Activated CD8-positive, alpha-beta memory T cell treated with anti-CD3 and anti-CD28 coated beads for 1 hour (primary cell): ENCODE measurements at places on chromosomes 6 and 20.

- no peak for DNase-seq
Measured at GRCh38 chr6:165905744-165906143, 242.7 kb upstream of the PDE10A start.

DNA sequence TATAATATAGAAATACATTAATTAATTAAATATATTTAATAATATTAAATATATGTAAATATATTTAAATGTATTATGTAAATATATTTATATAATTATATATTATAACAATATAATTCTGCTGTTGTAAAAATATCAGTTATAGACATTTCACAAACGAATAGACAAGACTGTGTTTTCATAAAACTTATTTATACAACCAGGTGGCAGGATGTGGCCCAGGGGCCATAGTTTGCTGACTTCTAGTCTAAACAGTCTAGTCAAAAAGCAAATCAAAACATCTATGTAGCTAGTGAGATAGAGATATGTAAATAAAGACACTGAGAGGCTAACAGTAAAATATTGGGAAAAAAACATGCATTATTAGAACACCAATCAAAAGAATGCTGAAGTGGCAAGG lies 136.4 kb downstream of the TBXT start:
- no peak for DNase-seq

GRCh38 chr6:43074847-43075669 lies 1.1 kb upstream of the PTK7 start:
- DNase-seq, result no peak

DNA sequence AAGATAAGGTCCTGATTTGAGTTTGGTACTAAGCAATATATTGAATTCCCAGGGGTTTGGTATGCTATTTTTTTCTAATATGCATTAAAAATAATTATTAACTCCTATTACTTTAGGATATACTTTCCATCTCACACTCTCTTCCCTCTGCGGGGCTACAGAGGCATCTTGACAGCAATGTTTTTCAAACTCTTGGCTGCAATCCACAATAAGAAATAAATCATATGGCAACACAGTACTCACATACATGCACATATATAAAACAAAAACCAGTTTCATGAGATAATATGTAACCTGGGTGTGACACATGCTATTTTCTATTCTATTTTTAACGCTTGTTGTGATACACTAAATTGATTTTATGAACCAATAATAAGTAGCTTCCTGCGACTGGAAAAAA lies 189.5 kb downstream of the UNC5CL start:
- DNase-seq, result no peak

- DNase-seq, result no peak
Measured at GRCh38 chr6:8229915-8230756, 127.8 kb upstream of the EEF1E1 start.

DNA sequence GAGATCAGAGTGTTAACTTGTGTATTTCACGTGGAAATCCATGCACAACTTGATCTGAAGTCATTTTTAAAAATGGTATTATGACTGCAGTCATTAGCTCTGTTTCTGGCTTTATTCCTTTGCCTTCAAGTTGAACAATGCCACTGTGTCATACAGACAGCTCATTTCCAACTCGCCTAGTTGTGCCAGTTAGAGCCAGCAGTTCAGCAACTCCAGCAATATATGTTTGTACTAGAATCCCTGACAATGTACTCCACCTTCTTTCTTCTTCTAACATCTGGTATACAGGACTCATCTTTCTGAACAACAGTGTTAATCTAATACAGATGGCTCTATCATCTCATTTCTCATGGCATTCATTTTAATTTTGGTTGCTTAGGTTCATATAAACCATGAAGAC lies 418.3 kb upstream of the POU3F2 start:
- no peak for DNase-seq

DNA sequence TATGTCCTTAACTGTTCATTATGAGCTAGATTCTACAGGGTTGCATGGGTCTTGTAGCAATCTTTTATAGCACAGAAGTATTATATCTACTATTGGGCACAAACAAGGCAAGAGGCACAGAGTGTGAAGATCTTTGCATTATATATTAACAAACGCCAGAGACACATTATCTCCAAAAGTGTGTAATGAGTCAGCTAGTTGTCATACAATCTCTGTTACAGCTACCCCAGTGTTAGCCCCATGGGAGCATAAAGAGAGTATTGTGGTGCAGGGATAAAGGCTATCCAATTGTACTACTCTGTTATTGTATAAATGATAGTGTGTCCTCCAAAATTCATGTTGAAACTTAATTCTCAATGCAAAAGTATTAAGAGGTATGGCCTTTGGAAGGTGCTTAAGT lies 148.4 kb upstream of the RIMS1 start:
- no peak for DNase-seq

- DNase-seq, result no peak
Measured at GRCh38 chr20:64160118-64160517, 4.1 kb upstream of the MYT1 start.

GRCh38 chr20:47998736-47999135 lies 213.5 kb upstream of the SULF2 start:
- no peak for DNase-seq

GRCh38 chr6:107128175-107128574 lies 12.9 kb upstream of the BEND3 start:
- DNase-seq, result no peak

- peak; percentile 20 for DNase-seq
Measured at GRCh38 chr6:88870717-88871330, 92.6 kb downstream of the RNGTT start.

- no peak for DNase-seq
Measured at GRCh38 chr6:15441215-15441868, 195.5 kb downstream of the JARID2 start.

DNA sequence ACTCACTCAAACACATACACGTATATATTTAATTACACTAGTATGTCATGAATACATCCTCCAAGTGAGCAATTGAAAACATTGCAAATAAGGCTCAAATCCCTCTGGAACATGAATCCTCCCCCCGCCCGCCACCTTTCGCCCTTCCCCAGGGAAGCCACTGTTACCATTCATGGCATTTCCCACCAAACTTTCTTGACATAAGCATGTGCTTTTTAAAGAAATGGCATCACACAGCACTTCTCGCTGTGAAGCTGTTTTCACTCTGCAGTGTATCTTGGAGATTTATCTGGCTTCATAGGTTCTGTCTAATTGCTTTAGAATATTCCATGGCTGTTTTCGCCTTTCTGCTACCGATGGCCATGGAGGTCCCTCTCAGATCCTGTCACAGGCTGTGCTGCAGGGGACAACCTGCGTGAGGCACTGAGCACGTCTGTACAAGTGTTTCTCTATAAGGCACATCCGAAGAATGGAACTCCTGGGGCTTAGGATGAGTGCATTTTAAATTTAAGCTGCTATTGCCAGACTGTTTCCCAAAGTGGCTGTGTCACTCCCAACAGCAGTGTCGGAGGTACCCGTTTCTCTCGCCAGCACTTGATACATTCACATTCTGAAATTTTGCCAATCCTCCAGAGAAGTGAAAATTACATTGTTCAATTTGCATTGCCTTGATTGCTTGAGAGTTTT lies 22.2 kb upstream of the PHACTR3 start:
- DNase-seq, result no peak

- no peak for DNase-seq
Measured at GRCh38 chr6:1382883-1383728, 6.3 kb upstream of the FOXF2 start.

DNA sequence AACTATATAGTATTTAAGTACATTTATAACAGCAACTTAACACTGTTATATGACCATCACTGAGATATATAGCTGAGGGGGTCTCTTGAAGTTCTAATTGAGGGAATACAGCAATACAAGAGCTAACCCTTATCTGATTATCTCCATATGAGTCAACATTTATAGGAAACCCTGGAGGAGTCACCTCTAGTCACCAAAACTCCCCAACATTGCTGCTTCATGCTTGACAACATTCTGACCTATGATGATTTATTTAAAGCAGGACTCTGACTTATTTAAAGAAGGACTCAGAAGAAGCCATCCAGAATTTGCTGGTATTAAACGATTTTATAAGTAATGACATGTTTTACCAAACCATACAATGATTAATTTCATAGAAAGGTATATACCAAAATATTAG lies 182.6 kb upstream of the NOX3 start:
- DNase-seq, result no peak

DNA sequence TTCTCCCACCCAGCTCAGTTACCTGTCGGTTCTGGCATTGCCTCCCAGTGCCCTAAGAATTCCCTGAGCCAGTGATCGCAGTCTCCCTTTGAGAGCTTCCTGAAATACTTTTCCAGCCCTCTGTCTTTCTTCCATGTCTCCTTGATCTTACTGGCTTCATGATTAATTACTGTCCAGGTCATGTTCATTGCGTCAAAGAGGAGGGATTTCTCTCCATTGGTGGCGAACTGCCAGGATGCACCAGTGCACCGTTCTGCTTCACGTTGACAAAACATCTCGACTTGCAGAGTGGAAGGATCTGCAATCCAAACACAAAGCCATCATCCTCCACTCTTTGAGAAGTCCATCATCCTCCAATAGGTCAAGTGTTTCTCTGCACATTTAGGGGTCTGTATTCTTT lies 8.6 kb downstream of the RAET1E start:
- no peak for DNase-seq

- no peak for DNase-seq
Measured at GRCh38 chr6:155936551-155936950, 480.9 kb upstream of the NOX3 start.

DNA sequence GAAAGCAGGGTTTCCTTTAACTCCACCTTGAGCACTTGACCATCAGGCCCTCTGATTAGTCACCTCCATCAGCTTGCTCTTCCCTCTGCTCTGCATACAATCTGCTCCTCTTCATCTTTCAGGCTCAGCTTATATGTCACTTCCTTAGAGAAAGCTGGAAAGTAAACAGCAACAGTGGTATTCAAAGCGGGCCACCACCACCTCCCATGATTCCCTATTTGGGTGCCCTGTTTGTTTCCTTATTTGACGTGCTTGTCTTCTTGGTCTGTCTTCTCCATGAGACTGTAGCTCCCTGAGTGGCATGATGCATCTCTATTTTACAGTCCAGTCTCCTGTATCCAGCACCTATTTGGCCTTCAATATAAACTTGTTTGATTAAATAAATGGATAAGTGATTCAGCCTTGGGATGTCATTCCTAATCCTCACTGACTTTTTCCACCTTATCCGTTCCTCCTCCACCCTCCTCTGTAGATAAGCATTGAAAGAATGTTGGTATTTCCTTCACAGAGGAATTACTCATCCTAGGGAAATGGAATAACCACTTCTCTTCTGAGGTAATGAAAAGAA lies 102.8 kb upstream of the SGK1 start:
- no peak for DNase-seq

- no peak for DNase-seq
Measured at GRCh38 chr6:100134703-100135102, 140.7 kb upstream of the MCHR2 start.

DNA sequence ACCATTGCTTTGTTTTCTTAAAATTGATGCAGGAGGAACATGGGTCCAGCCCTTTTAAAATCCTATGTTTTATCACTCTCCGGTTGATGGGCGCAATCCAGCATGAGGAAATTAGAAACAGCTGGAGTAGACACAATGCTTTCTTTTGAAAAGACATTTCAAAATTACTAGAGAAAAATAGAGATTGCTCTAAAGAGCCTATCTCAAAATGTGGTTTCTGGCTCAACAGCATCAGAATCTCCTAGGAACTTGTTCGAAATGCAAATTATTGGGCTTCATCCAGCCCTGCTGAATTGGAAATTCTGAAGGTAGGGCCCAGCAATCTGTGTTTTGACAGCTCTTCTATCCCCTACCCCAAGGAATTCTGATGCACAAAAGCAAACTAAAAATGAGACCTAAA lies 190.8 kb upstream of the BMP2 start:
- DNase-seq, result no peak

GRCh38 chr6:157500022-157500421 lies 119.0 kb downstream of the ZDHHC14 start:
- no peak for DNase-seq

DNA sequence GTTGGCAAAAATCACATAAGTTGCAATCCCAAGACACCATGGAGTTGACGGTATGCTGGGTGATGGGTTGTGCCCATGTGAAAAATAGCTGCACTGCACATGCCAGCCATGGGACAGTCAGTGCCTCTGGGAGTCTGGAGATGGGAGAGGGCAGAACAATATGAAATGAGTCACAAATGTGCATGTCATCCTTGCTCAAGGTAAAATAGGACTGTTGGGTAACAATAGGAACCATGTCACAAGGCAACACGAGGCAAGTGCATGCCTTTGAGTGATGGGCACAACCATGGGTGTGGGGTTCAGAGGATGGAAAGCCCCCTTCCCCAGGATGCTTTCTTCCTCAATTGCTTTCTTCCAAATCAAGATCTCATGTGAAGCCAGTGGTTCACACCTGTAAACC lies 70.5 kb upstream of the PIM1 start:
- DNase-seq, result no peak

DNA sequence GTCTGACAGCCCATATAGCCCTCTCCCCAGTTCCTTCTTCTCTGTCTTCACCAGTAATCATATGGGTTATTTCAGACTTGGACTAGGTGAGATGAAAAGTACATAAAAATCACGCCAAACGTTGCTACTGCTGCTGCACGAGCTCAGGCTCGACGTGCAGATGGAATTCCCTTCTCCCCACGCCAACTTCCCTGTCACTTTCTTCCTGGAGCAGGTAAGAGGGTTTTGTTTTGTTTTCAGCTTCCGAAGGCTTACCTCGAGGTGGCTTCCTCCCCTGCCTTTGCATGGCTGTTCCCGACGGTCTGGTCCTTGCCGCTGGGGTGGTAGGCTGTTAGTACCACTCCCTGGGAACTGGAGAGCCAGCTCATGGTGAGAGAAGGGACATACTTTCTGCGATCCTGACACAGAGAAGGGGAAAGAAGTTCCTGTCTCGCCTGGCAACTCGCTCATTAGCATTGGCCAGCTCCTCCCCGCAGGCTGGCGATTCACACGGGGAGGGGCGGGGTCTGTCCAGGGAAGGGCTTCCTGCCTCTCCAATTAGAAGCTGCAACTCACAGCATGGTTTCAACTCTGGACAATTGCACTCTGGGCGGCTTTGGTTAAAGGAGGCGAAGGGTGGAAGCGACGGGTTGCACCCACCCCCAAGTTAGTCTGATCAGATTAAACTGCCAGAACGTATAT lies at the start of gene ARHGAP18:
Gene ARHGAP18, minus strand, starts transcription at position 409 of the 681 bp plus-strand sequence. Its CDS starts 41 bp downstream, at position 368.
- DNase-seq, result no peak

- DNase-seq, result no peak
Measured at GRCh38 chr20:18728870-18729224, 84.7 kb upstream of the SCP2D1 start.

DNA sequence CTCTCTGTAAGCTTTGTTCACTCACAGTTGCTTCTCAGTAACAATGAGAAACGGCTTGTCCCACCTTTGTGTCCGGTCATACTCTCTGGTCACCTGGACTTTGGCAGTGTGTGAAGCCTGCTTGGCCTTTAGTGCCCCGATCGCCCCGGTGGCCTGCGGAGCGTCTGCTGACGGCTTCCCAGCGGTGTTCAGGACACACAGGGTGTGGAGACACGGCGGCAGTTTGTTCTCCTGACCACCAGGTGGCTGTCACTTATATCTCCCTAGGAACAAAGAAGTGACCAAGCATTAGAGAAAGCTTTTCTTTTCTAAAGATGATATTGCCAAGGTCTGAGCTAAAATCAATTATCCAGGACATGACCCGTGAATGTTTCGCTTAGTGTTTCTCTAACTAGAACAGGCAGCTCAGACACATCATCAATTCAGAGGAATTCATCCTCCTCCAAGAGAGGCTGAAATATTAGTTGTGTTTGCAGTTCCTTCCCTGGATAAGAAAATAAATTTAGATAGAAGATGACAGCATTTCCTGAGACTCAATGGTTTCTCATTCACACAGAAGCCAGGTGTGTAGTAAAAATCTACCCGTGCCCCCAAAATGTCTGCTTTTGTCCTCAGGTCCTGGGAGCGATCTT lies 167.4 kb upstream of the THBS2 start:
- no peak for DNase-seq

- DNase-seq, result no peak
Measured at GRCh38 chr6:37960139-37960935, 140.8 kb downstream of the ZFAND3 start.
